A172 (cell line): ENCODE measurements at places on chromosomes 2 and 18.

GRCh38 chr2:205338156-205338555 lies 344.1 kb upstream of the NRP2 start:
- DNase-seq = no peak

DNA sequence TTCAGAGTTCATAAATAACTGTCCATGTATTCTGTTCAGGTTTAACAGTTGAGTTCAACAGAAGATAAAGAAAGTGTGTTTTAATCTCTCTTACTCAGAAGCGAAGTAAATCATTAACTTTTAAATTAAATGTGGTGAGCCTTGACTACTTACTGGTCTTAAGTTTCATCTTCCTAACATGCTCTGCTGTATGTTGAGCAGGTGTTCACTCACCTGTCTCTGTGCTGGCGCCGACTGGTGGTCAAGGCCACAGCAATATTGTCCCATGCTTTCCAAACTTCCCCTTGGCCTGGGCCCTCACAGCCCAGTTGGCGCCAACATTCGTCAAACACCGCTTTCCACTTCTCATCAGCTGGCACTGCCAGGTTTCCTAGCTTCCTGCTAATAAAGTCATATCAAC lies 17.0 kb upstream of the MPP4 start:
- DNase-seq = no peak

GRCh38 chr2:106322281-106322680 lies 128.2 kb upstream of the UXS1 start:
- no peak for DNase-seq

- DNase-seq = no peak
Observed at GRCh38 chr2:110716959-110717645, 15.3 kb upstream of the ACOXL start.

GRCh38 chr2:230947908-230948365 lies 22.9 kb upstream of the GPR55 start:
- no peak for DNase-seq
